ENCODE measurements at places on chromosomes 1 and 21.

- no peak for DNase-seq
Measured at GRCh38 chr1:203549309-203549708, 55.4 kb downstream of the OPTC start.

GRCh38 chr1:37759451-37759850 is 5.5 kb downstream of the EPHA10 start:
- no peak for DNase-seq

GRCh38 chr1:119960501-119960900 is 64.2 kb upstream of the ADAM30 start:
- DNase-seq, result no peak

DNA sequence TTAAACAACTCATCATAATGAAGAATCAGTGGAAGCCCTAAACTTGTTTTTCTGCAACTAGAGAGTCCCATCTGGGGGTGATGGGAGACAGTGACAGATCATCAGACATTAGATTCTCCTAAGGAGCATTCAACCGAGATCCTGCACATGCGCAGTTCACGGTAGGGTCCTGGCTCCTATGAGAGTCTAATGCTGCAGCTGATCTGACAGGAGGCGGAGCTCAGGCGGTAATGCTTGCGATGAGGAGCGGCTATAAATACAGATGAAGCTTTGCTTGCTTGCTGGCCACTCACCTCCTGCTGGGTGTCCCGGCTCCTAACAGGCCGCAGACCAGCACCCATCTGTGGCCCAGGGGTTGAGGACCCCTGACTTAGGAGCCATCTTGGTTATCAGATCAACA is 247.2 kb downstream of the FMN2 start:
- DNase-seq, result no peak

- no peak for DNase-seq
Measured at GRCh38 chr1:119007670-119008482, 19.7 kb upstream of the TBX15 start.

DNA sequence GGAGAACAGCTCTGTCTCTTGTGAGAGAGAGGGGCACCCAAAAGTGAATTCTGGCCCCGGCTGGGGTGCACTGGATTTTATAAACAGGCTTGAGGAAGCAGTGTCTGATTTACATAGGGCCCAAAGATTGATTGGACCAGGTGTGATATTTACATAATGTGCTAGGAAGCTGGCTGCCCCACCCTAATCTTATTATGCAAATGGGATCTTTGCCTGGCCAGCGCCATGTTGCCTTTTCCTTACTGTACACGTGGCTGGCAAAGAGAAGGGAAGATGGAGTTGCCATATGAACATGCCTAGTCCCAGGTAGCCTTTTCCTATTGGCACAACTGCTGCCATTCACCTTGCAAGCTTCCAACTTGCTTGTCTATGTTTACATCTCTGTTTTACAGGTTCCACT is 29.0 kb upstream of the CFHR4 start:
- DNase-seq, result no peak

- DNase-seq, result no peak
Measured at GRCh38 chr1:98500324-98500723, 161.2 kb upstream of the SNX7 start.

DNA sequence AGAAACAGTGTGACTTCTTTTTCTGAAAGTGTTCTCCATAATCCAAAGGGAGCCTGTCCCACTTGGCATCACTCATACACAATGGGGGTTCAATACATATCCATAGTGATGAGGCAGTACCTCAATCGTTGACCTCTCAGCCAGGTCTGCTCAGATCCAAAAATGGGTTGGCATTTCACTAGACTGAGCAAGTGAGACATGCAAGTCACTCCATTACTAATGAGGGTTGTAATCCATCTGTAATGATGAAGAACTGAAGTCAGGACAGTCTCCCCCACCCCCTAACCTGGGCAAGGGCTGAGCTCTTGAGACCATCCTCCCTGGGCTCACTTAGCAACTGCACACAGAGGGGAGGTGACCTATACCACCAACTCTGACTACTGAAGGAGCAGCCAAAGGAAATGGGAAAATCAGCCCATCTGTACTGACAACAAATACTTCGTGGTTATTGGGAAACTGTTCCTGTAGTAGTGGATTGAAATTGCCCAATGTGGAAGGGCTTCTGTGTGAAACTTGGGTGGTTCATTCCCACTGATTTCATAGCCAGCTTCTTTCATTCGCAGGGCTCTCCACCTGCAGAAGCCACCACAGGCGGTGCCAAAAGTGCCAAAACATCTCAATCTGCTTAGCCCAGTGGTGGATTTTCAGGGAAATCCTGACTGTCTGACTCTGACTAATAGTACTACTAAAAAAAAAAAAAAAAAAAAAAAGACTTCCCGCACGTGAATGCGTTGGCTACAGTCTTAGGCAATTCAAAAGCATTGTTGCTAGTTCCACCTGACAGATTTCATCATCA is 5.0 kb downstream of the NGF start:
- DNase-seq, result no peak

GRCh38 chr21:25115021-25115420 is 492.3 kb downstream of the MRPL39 start:
- DNase-seq, result no peak

DNA sequence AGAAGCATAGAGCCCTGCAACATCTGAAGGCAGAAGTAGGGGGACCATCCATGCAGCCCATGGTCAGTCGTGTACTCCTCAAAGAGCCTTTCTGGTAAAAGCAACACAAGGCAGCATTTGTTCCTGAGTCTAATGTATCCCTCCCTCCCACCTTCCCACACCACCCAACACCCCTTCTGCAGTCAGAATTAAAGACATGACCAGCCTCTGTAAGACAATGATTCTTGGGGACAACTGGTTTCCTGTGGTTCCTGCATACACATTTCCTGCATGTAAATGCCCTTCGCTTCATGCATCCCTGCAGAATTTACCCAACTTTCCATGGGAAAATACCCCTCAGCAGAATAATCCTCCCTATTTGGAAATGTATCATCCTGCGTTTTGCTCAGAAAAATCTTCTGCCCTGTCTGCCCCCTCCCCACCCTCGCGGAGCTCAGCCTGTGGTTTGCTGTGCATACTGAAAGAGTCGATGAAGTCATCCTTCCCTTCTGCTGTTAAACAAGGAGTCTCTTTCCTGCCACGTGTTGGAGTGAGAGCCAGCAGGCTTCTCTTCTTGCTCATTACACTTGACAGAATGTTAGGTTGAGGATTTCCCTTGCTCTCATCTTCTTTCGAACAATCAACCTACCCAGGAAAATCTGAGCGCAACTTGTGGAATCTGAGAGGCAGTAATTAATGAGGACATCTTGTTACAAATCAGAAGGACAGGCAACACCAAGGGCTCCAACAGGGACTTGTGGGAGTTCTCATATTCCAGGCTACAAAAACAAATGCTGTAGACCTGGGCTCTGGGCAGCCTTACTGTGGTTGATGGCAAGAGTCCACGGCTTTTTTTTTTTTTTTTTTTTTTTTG is 4.7 kb downstream of the TNN start:
- DNase-seq, result peak; percentile 49

- no peak for DNase-seq
Measured at GRCh38 chr1:50542362-50542761, 119.1 kb upstream of the DMRTA2 start.

- DNase-seq, result no peak
Measured at GRCh38 chr1:206563367-206564207, 48.7 kb downstream of the EIF2D start.

DNA sequence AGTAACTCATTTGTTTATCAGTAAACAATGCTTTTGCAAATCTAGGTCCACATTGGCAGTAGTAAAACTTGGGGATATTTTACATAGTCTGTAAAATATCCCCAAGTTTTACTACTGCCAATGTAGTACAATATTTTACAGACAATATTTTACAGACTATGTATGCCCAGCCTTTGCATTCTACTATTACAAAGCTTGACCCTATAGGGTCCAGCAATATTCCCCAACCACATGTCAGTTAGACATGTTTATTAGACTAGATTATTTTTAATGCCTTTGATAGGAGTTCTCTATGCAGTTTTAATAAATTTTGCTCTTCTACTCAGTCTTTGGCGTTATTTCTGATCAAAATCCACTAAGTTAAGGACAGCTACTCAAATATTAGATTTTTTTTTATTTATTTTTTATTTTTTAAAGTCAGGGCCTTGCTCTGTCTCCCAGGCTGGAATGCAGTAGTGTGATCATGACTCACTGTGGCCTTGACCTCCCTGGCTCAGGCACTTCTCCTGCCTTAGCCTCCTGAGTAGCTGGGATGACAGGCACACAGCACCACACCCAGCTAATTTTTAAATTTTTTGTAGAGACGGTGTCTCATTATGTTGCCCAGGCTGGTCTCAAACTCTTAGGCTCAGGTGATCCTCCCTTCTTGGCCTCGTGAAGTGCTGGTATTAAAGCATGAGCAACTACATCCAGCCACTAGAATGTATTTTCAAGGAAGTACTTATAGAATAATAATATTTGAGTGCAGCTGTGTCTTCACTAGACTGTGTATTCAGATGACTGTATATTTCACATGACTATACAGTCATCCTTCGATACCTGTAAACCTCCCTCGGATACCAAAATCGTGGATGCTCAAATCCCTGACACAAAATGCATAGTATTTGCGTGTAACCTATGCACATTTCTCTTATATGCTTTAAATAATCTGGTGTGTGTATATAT is 19.8 kb downstream of the MIER1 start:
- DNase-seq, result no peak

DNA sequence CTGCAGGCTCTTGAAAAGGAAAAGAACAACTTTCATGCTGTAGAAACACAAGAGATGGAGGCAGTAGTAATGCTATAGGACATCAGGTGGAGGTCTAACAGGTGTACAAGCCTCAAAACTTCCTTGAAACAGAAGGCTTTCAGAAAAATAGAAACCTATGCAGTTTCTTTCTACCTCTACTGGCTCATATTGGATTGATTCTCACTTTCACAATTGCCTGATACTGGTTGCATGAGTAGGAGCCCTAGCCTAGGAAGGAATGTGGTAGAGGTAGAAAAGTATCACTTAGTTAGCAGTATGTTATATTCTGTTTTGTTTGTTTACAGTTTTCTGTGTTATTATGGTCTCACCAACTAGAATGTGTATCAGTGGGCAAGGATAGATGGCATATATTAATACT is 175.4 kb upstream of the GORAB start:
- DNase-seq, result no peak

GRCh38 chr1:62265956-62266935 is 53.0 kb downstream of the KANK4 start:
- DNase-seq, result no peak

GRCh38 chr1:9197186-9198099 is 37.1 kb upstream of the H6PD start:
- no peak for DNase-seq

GRCh38 chr1:39204441-39205081 is at the start of gene MACF1:
Gene MACF1, plus strand, starts transcription at chr1:39204695. Its CDS starts 328 bp downstream, at chr1:39205023.
- DNase-seq, result peak; percentile 62

GRCh38 chr1:235299169-235299858 is 28.7 kb downstream of the ARID4B start:
- DNase-seq, result no peak

- DNase-seq, result no peak
Measured at GRCh38 chr21:35616090-35616489, 444.2 kb downstream of the SETD4 start.

DNA sequence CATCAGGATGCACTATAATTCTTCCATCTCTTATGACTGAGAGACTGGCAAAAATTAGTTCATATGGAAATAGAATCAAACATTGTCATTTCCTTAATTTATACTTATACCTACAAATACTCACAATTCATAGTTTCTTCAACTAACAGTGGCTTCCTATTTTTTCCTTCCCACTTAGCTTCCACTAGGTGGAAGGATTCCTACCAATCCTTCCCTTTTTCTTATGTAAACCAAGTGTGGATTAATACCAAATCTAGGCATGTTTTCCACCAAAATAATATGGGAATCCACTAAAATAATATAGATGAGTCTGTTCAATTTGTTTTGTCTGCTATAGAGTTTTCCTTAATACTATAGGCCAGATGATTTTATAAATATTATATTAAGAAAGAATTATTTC is 1537.1 kb downstream of the PLA2G4A start:
- DNase-seq, result no peak

GRCh38 chr1:181392613-181393220 is 90.6 kb upstream of the CACNA1E start:
- no peak for DNase-seq

All from stimulated activated CD8-positive, alpha-beta memory T cell treated with anti-CD3 and anti-CD28 coated beads, Interleukin-4, amount 100 ng/mL, for 48 hours (primary cell).